Activated CD8-positive, alpha-beta memory T cell treated with anti-CD3 and anti-CD28 coated beads for 4 hours (primary cell): ENCODE measurements at places on chromosomes 6 and 20.

DNA sequence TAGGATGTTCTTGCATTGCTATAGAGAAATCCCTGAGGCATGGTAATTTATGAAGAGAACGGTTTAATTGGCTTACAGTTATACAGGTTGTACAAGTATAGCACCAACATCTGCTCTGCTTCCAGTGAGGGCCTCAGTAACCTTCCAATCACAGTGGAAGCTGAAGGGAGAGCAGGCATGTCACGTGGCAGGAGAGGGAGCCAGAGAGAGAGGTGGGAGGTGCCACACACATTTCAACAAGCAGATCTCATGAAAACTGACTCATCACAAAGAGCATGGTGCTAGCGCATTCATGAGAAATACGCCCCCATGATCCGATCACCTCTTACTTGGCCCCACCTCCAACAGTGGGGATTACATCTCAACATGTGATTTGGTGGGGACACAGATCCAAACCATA is 871.2 kb downstream of the TFAP2A start:
- DNase-seq = no peak

GRCh38 chr6:153117986-153118879 is 12.8 kb downstream of the RGS17 start:
- no peak for DNase-seq

DNA sequence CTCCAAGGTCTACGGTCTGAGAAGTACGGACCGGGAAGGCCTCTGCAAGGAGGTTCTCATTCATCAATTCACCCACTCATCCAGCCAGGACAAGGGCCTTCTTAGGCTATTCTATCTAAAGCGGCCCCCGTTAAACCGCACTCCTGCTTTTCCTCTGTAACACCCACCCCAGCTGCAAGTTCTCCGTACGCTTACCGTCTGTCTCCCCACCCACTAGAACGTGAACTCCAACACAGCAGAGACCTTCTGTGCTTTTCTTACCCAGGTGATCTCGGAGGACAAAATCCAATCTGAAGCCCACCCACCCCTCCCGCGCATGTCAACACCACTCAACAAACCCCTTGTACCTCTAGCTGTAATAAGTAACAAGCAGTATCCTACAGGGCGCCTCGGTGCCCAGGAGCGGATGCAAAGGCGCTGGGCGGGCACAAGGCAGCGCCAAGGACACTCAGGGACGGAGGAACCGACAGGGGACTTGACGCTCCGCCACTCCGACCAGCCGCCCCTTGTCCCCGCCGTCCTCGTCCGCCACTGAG is 351 bp downstream of the AURKA start:
- no peak for DNase-seq

DNA sequence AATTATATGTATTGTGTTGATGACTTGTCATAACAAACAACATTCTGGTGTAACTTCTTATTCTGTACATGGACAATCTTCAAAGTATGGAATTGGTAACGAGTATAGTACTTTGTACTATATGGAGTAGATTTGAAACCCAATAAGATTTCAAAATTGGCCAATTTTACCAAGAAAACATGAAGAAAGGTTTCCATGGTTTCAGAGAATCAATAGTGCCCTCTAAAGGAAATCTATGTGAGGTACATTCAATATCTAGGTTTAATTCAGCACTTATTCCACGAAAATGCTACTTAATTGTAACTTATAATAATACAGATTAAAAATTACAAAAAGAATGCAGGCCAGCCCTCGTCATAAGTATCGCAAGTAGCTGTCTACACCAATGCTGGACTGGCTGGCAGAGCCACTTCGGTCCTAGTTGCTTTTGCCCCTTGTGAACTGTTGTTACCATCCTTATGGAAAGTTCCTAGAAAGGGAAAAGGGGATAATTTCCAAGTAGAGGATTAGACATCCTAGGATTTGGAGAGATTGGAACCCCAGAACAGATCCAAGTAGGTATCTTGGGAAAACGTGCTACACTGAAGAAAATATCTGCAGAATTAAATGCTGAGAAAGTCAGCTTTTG is 70.9 kb downstream of the LCA5 start:
- DNase-seq = no peak

GRCh38 chr20:3227936-3228749 is 10.8 kb downstream of the SLC4A11 start:
- DNase-seq = no peak

DNA sequence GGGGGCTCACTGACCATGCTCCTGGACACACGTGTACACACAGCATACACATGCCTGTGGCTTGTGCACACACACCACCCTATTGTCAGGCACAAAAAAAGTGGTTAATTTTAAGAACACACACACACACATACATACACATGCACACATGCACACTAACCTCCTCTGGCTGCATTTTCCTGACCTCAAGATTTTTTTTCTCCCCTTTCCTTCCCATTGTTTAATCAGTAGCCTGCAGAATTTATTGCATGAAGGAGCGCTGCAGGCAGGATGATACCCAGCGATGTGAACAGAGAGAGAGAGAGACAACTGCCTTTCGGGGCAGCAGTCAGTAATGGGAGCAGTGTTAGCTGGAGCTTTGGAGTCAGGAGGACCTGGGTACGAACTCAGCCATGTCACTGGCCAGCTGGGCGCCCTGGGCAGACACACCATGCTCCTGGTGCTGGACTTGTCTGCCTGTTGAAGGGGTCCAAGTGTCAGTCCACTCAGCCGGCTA is 990 bp upstream of the TRAF3IP2 start:
- no peak for DNase-seq

GRCh38 chr6:30939473-30939872 is 1.3 kb upstream of the MUCL3 start:
- no peak for DNase-seq

- no peak for DNase-seq
Observed at GRCh38 chr6:167098825-167099225, 24.1 kb upstream of the CCR6 start.
